Left lung (tissue), 14 donors: ENCODE measurements at places on chromosomes 5 and 9. TPM values are rescaled to one million over a fixed set of nuclear protein-coding genes. Genes with fewer than 3 reads are reported as not detected.

DNA sequence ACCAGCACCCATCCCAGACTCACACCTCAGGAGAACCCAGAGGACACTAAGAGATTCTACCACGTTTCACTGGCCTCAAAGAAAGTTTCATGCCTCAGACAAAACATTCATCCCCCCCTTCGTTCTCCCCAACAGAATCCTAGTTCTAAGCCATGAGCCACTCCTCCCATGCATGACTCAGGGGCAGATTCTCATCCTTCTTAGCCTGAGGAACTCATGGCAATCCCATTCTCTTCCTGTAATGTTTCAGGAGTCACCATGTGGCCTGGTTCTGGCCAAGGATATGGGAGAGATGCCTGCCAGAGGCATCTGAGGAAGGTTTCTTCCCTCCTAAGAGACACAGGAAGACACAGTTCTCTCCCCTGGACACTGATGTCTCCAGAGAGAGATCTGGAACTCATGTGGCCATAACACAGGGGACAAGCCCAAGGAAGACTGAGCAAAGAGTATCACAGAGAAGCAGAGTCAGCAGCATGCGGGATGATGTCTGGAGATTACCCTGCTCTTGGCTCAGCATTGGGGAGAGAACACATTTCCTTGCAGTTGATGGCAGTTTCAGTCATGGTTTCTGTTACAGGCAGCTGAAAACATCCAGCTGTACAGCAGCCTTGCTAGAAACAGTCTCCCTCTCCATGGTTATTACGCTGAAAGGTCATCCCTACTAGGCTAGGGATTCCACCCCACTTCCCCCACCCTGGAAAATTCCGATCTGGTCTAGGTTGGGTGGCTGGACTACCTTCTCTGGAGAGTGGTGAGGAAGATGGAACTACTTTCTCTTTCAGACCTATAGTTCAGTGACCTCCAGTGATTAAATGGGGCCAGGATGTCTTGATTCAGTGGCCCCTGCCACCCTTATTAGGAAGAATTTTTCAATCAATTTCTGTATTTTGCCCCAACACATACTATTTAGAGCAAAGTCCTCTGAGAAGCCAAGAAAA, 115.4 kb downstream of the ZNF608 start:
- no peak for DNase-seq

DNA sequence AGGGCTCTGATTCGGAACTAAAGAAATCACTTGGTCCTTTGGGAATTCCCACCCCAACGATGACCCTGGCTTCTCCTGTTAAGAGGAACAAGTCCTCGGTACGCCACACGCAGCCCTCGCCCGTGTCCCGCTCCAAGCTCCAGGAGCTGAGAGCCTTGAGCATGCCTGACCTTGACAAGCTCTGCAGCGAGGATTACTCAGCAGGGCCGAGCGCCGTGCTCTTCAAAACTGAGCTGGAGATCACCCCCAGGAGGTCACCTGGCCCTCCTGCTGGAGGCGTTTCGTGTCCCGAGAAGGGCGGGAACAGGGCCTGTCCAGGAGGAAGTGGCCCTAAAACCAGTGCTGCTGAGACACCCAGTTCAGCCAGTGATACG, 83.4 kb downstream of the GOLPH3 start:
- no peak for DNase-seq

DNA sequence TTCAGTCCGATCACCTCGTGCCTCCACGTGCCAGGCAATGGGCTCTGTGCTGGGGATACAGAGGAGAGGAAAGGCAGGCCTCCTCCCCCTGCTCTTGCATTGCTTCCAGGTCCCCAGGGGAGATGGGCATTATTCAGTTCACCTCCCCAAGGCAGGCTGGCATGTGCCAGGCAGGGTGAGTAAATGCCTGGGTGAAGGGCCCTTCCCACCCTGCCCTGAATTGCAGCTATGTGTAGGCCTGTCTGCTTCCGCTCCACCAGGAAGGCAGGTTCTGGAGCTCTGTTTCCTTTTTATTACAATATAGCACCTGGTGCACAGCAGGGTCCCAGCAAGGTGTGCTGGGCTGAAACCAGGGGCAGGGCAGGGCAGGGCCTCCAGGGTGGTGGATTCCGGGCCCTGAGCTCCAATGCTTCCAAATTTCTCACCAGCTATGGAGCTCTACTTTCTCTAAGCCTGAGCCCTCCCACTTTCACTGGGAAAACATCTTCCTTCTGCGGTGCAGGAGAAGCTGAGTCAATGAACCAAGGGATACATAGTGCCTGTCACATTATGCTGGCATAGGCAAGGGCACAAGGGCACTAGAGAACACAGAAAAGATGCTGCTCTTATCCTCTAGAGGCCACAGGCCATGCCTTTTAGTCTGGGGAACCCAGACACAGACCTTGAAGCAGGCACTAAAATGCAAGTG, 42.0 kb downstream of the SHB start:
- no peak for DNase-seq

DNA sequence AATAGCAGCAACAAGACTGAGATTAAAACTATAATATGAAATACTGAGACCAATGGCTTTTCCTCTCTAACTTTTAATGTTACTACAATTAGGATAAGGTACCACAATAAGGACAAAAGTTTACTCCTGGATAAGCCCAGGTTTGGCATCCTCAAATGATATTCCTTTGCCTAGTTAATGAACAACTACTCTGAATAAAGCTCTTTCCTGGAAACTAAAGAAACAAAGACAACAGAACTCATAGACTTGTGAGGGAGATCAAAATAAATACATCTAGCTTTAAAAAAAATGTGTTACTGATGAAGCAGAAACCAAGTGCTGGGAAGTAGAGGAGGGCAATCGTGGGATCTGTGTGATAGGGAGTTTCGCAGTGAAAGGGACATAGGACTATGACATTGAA, 19.3 kb upstream of the RAPGEF6 start:
- DNase-seq = no peak

The CKMT2 gene
- 5.1 TPM for polyA plus RNA-seq

The IL9 gene
- not detected for polyA plus RNA-seq

DNA sequence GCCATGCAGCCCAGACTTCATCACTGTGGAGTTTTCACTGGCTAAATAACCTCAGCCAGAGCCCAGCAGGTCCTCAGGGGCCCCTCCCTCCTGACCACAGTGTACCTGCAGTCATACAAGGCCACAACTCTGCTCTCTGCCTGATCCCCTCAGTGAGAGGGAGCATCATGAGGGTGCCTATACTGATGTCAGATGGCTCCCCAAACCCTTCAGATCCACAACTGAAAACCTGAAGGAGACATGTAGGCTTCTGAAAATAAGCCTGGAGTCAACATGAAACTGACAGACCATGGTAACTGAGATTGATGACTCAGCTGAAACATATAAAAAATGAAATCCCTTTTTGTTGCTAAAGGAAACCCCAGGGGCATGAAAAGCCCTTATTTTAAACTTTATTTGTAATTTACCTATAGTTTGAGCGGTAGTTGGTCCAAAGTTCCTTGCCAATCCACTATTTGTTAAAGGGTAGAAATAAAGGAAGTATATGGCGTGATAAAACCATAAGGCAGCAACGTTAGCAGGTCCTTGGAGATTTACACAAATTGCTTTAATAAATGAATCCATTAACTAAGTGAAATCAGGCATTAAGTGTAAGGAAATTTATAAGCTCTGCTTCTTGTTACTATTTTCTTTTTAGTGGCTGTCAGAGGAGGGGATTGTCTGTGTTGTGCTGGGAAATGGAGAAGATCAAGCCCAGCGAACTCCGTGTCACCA, 68.3 kb downstream of the FGF1 start:
- no peak for DNase-seq

DNA sequence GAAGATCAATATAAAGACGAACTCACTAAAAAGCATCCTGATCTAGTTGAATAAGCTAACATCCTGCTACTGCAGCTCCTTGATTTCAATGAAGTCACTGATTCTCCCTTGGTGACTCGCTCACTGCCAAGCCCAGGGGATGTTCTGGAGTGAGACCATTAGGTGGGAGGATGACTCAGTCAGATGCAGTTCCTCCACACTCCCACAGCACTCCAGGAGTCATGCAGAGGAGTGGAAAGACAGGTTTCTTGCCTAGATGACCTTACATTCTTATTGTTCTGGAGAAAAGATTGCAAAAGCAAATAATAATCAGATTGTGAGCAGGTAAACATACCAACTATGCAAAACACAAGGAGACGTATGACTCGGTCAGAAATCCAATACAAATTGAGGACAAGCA, 15.3 kb downstream of the GCNT4 start:
- no peak for DNase-seq

- DNase-seq = peak; percentile 72
Measured at GRCh38 chr9:133932181-133932580, 59.9 kb downstream of the VAV2 start.

The ZNF782 gene
- 7.9 TPM for polyA plus RNA-seq

The OR1Q1 gene
- polyA plus RNA-seq = not detected

The PCDHGB5 gene
- polyA plus RNA-seq = 7.9 TPM

- no peak for DNase-seq
Measured at GRCh38 chr9:128702949-128703615, 779 bp downstream of the PKN3 start.

GRCh38 chr9:73132034-73132776, 19.5 kb upstream of the ANXA1 start:
- peak; percentile 92 for DNase-seq

The LCNL1 gene
- polyA plus RNA-seq = 1.1 TPM

DNA sequence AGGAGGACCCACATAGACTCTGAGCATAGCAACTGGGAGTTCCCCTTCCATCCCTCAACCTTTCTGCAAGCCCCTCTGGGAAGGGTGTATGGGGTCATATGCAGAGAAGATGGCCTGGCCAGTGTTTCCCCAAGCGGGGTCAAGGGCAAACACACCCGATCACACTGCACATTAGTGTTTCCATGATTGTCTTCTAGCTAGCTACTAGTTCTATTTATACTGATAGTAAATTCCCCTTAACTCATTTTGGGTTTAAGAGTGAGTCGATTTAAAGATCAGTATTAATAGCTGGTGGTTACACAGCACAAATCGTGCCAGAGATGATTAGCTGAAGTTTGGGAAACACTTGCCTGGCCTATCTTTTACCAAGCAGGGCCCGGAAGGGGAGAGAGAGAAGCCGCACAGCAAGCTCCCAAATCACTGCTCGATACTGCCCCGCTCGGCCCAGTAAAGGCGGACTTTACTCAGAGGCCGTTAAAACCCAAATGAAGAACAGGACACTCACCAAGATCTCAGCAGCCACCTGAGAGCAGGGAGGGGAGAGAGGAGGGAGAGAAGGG, 29.4 kb upstream of the TNIP1 start:
- DNase-seq = no peak

The GABRA1 gene
- polyA plus RNA-seq = 0.75 TPM

The N4BP3 gene
- polyA plus RNA-seq = 16.5 TPM

DNA sequence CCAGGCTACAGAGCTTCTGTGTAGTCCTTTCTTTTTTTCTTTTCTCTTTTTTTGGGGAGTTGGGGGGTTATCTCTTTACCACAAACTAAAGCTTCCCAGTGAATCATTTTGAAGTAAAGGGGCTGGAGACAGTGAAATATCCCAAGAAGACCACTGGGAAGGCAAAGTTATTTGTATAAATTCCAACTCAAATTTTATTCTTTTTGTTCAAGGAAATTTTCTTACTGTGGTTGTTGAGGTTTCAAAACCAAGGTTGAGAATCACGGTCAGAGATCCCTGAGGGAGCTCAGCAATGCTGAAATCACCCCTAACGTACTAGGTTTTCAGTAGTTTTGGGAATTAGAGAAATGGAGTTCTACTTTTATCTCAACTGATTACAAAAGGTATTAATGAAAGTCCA, 175.7 kb downstream of the ARHGEF28 start:
- no peak for DNase-seq

GRCh38 chr9:96430377-96430776, 12.2 kb upstream of the ZNF367 start:
- no peak for DNase-seq

The APBA1 gene
- 17.9 TPM for polyA plus RNA-seq

DNA sequence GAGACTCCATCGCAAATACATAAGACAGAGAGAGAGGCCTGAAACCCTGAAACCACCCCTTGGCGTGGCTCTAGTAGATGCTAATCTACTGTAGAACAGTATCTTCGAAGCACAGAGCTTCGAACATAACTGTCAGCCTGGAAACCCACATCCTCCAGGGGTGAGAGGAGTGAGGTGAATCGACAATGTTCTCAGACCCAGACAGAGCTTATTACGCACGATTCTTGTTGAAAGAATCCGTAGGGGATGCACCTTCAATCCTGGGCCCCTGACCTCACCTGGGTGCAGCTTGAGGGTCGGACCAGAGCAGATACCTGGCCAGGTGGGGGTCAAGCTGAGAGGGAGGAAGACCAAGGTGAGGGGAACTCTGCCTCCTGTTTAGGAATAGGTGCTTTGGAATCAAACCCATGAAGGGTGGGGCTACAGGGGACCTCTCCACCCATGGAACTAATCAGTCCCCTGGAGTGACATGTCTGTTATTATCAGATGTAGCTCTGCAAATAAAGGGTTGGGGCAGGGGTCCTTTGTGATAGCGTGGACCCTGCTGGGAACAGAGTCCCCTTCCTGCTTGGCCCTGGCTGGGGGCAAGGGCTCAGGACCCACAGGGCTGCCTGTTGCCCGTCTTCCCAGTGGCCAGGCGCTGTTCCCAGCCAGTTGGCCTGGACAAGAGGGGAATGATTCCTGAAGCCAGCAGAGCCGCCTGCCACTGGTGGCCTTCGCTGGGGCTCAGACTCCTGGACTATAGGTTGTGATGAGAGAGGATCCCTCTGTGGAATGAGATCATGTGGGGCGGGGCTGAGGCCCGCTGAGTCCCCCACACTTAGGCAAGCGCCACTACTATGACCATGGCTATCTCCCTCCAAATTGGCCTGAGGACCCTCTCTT, 41.2 kb downstream of the DBH start:
- DNase-seq = peak; percentile 64

The PTPN3 gene
- 16.6 TPM for polyA plus RNA-seq

- no peak for DNase-seq
Measured at GRCh38 chr9:131918481-131918880, 161.2 kb downstream of the MED27 start.

GRCh38 chr5:126195410-126196100, 227.7 kb upstream of the GRAMD2B start:
- no peak for DNase-seq

The DNAJC18 gene
- polyA plus RNA-seq = 30.3 TPM

The LCN10 gene
- 0.44 TPM for polyA plus RNA-seq

The RAB14 gene
- 92.8 TPM for polyA plus RNA-seq

DNA sequence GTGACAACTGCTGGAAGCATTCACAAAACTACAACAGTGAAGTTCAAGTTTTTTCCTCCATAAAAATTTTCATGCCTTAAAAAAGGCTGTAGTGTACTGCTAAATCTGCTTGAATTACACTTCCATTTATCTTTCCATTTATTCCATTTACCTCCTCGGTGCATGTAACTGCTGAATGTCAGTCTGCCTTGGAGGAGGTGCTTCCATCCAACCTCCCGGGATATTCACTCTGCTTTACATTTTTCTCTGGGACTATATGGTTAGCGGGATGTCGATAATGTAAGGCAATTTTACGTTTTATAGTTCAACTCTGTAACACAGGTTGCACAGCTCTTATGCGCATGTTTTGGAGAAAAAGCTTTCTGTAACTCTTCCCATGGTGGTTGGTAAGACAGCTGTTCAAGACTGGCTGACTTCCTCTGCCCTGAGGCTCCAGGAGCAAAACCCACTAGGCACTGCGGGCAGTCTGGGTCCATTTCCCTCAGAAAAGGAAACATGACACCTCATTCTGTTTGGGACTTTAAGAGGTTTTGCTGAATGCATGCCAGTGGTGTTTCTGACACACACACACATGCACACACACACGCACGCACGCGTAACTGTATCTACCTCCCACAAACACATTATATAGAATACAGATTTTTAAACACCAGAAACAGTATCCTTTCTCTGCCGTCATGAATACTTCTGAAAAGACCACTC, 66.1 kb downstream of the SPTLC1 start:
- DNase-seq = no peak
